ENCODE measurements at places on chromosomes 2 and 18.

DNA sequence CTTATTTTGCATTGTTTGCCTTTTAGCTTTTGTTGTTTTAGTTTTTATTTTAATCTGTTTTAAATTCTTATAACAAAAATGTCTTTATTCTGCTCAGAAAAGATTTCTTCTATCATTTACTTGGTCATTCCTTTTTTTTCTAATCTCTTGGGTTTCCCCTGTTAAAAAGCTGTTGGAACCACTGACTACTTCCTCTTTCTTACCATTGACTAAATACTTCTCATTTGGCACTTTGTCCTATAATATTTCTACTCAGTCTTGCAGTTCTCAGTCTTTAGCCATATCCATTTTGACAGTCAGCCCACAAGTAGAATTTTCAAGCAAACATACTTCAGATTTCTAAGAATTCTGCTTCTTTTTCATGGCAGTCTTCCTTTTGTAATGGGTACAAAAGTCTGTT is 567.2 kb downstream of the SATB2 start:
- no peak for DNase-seq

GRCh38 chr2:189799531-189799930 is 15.3 kb downstream of the PMS1 start:
- DNase-seq: no peak

- no peak for DNase-seq
These were observed 271.5 kb downstream of the EXOC6B start for GRCh38 chr2:72554381-72554780.

DNA sequence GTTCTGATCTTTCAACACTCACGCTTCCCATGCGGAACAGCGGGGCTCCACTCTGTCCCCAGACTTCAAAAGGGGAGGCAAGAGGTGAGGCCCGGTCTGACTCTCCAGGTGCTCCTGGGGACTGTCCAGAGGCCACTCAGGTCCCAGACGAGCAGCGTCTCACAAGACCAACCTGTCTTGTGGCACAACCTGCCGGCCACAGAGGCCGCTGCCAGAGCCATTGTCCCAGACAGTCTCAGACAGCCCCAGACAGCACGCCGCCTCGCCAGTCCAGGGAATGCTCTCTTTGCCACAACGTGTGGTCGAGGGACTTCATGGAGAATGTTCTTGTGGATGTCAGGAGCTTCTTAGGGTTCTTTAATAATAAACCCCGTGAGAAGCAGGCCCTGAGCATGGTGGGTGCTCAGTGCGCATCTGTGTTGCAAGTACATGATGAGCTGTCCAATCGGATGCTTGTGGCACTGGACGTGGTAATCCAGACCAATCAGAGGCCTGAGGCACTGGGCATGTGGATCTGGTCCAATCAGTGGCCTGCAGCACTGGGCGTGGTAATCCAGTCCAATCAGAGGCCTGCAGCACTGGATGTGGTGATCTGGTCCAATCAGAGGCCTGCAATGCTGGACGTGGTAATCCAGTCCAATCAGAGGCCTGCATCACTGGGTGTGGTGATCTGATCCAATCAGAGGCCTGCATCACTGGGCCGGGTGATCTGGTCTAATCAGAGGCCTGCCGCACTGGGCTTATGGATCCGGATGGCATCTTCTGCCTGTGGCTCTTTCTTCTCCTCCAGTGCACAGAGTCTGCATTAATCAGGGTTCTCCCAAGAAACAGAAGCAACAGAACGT is 76.4 kb downstream of the TMEM18 start:
- no peak for DNase-seq

- no peak for DNase-seq
These were observed 84.7 kb upstream of the STON1 start for GRCh38 chr2:48445091-48445725.

GRCh38 chr2:214489702-214490101 is 78.8 kb downstream of the VWC2L start:
- DNase-seq: no peak

DNA sequence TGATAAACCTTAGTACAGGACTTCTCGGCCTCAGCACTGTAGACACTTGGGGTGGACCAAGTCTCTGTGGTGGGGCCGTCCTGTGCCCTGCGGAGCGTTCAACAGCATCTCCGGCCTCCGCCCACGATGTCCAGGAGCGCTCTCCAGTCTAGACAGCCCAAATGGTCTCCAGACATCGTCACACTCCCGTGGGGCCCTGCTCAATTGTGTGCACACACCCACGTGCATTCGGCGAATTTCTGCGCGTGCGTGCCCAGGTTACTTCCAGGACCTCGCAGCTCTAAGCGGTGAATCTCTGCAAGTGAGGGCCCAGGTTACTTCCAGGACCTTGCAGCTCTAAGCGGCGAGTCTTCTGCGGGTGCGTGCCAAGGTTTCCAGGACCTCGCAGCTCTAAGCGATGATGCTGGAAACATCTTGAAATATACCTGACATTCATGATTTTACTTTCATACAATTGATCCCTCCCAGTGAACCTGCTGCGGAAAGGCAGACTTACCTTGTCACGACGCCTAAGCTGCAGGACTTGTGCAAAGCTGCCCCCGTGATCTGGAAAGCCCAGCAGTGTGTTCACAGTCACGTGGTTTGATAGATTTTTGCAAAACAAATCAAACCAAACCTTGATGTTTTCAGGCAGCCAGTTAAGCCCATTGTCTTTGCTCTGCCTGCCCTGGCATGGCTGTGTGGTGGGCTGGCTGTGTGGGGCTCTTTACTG is 16.1 kb upstream of the OTOS start:
- no peak for DNase-seq

- DNase-seq: no peak
These were observed 27.0 kb upstream of the ACVR1 start for GRCh38 chr2:157903151-157903550.

DNA sequence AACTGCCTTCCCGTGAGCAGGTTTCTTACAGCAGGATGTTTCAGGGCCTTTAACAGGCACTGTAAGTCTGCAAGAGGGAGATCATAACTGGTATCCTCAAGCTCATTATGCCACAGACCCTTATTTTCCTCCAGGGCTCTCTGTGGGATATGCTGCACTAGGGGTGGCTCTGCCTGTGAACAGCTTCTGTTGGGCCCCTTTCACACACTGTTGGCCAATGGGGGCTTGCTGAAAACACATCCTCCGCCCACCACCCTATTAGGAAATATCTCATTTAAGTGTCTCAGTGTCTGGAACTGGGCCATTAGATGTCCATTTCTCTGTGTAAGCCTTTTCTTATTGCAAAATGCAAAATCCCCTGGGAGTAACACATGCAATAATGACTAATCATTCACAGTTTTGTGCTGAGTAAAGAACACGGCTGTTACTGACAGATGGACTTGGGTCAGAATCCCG is 414.3 kb upstream of the HS6ST1 start:
- DNase-seq: no peak

GRCh38 chr2:206230060-206230762 is 44.3 kb upstream of the ZDBF2 start:
- DNase-seq: no peak

DNA sequence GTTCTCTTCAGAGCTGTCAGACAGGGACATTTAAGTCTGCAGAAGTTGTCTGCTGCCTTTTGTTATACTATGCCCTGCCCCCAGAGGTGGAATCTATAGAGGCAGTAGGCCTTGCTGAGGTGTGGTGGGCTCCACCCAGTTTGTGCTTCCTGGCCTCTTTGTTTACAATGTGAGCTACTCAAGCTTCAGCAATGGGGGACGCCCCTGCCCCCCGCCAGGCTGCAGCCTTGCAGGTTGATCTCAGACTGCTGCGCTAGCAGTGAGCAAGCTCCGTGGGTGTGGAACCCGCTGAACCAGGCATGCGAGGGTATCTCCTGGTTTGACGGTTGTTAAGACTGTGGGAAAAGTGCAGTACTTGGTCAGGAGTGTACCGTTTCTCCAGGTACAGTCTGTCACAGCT is 24.0 kb upstream of the PAIP2B start:
- no peak for DNase-seq

- DNase-seq: no peak
These were observed 31.3 kb upstream of the SLC25A52 start for GRCh38 chr18:31791817-31792579.

- DNase-seq: no peak
These were observed 189.1 kb upstream of the BCL2L11 start for GRCh38 chr2:110931648-110932047.

- DNase-seq: no peak
These were observed 58.5 kb downstream of the PTRHD1 start for GRCh38 chr2:24734741-24735140.

DNA sequence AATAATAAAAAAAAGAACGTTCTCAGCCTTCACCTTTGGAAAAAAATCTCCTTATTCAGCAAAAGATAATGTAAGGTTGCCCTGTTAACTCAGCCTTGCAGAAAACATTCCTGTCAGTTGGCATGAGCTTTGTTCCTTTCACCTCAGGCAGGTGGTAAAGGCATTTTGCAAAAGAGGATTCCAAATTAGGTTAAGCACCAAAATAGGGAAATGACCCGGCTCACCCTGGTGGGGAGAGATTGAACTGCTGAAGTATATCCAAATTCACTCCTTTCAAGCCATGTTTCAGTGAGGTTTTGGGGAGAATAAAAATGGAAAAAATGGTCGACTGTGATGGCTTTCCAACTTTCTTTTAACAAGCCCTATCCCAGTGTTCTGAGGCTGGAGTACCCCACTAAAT is 1988.8 kb upstream of the PIK3C3 start:
- DNase-seq: no peak

GRCh38 chr2:61266632-61267505 is 104.9 kb downstream of the C2orf74 start:
- no peak for DNase-seq

DNA sequence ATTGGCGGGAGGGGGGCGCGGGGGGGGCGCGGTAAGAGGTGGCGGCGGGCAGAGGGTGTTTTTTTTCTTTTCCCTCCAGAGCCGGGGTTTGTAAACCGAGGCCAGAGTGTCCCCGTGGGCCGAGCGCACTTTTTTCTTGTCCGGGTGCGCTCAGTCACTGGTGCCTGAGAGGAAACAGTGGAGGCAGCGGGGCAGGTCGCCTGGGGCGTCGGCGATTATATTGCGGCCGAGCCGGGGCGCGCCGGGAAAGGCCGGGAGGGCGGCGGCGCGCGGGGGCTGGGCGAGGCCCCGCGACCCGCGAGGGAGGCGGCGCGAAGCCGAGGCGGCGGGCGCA is 275 bp downstream of the HOXD8 start:
- DNase-seq: no peak

- DNase-seq: no peak
These were observed 19.7 kb upstream of the ASNSD1 start for GRCh38 chr2:189641590-189641989.

DNA sequence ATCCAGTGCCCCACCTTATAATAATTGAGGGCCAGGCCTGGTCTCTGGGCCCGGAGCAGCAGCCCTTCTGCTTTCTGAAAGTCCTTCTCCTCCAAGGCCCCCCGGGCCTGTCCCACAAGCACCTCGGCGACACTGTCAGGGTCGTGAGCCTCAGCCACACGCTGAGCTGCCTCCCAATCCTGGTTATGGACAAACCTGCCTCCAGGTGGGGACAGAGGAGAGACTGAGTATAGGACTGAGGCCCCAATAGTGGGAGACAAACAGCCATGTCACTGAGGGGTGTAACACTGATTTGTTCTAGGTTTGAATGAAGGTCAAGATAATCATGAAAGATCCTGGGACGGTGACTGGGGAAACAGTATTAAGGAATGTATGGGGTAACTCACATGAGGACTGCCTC is 11.8 kb downstream of the KRTCAP3 start:
- no peak for DNase-seq

DNA sequence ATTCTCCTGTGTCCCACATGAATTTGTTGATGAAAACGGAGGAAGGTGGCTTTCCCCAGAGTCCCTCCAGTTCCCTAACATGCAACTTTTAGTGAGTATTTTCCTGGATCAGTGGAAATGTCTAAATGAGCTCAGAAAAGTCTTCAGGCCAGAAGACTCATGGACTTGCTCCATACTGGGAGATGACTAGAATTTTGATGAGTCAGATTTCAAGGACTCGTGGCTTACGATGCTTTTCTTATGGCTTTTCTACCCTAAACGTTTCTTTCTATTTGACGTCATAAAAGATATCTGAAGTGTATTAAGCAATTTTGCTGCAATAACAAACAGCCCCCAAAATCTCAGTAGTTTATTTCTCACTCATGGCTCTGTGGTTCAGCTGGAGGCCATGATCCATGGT is 397.6 kb downstream of the FBXO15 start:
- DNase-seq: no peak

DNA sequence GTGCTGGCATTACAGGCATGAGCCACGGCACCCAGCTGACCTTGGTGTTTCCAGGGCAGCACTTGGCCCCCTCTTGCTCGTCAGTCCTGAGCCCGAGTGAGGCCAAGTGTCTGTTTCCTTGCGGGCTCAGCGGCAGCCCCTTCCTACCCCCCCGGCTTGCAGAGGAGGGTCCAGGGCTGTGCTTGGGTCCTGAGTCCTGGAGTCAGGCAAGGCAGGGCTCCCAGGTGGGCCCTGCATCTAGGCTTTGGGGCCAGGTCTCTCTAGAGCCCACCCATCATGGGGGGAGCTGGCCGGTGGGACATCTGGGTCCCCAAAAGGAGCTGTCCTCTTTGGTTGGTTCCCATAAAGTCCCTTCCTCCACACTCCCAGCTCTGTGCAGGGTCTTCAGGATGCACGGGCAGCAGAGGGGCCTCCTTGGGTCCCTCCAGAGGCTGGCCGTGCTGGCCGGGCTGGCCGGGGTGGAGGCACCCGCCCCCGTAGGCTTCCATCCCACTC is 63.7 kb upstream of the HPCAL1 start:
- no peak for DNase-seq

DNA sequence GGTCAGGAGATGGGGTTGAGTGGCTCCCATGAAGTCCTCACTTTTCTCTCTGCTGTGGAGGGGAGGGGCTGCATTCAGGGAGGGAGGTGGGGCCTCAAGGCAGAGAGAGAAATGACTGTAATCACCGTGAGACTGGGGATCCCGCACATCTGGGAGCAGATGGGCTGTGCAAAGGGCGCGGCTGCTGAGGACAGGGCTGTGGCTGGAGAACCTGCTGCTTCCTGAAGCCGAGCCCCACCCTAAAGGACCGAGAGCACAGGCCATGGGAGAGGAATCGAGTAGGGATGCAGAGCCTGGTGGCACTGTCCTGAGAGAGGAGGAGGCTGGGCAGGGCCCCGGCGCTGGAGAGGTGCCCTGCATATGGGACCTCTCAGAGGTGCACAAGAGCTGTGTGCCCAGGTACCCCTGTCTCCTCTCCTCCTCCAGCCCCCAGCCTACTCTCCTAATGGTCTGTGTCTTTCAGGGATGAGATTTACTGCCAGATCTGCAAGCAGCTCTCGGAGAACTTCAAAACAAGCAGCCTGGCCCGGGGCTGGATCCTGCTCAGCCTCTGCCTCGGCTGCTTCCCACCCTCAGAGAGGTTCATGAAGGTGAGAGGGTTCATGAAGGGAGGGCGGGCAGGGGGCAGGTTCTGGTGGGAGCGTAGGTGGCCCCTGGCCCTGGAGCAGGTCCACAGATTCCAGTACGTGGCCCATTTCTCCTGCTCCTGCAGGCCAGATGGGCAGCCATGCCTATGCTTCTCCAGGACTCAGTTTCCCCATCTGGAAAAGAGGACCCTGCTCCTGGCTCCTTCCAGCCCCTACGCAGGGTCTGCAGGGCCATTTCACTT is 25.9 kb upstream of the GPR17 start:
- no peak for DNase-seq

- DNase-seq: no peak
These were observed 88.6 kb downstream of the WDR7 start for GRCh38 chr18:56739731-56740130.
